Heart right ventricle (tissue), 16 donors: ENCODE measurements at places on chromosomes 16 and 17. TPM values are rescaled to one million over a fixed set of nuclear protein-coding genes. Genes with fewer than 3 reads are reported as not detected.

The PLLP gene
- 1.9 TPM for total RNA-seq

GRCh38 chr17:19686400-19687090 lies 29.8 kb downstream of the SLC47A2 start:
- no peak for DNase-seq

The ZNF785 gene
- 4.7 TPM for total RNA-seq

DNA sequence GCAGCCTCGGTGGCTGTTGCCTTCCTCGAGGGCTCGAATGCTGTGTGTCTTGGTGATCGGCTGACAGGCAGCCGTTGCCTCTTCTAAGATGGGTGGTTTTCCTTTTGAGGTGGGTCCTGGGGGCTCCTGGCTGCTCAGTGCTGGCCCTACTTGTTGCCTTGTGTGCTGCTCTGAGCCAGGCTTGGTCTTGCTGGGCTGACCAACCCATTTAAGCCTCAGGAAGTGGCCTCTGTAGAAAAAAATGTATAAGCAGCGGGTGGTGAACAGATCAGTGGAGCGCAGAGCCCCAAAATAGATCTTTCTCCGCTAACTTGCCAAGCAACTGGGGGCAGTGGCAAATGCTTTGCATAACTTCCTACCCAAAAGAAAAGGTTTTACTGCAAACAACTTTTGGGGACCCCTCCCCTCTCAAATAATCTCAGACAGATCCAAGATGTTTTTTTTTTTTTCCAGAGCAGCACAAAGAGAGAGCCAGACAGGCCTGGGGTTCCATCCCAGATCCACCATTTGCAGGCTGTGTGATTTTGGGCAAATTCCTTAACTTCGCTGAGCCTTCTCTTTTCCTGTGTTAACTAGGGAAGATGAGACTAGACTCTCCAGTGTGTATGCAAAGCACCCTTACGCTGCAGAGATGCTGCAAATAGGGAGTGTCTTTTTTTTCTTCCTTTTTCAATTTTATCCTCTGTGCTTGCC lies 42.5 kb downstream of the PLCG2 start:
- DNase-seq, result no peak

DNA sequence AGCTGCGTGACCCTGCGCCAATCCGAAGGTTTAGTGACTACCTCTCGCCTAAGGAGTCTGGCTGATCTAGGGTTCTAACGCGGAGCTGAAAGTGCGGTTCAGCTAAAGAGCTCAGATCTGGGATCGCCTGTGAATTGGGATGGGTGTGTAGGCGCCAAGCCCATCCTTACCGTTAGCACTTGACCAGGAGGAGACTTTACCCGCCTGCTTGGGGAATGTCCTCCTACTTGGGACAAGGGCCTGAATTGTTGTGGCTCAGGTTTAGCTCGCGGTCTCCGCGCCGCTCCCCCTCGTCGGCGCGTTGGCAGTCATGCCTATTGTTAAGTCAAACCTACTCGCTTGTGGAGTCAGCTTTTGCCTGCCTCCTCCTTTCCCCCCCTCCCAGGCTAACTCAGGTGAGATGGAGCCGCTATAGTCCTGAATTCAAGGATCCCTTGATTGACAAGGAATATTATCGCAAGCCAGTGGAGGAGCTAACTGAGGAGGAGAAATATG lies 480 bp downstream of the MRPS7 start:
- DNase-seq, result no peak

GRCh38 chr17:72683506-72684404 lies 408.7 kb downstream of the SLC39A11 start:
- no peak for DNase-seq

DNA sequence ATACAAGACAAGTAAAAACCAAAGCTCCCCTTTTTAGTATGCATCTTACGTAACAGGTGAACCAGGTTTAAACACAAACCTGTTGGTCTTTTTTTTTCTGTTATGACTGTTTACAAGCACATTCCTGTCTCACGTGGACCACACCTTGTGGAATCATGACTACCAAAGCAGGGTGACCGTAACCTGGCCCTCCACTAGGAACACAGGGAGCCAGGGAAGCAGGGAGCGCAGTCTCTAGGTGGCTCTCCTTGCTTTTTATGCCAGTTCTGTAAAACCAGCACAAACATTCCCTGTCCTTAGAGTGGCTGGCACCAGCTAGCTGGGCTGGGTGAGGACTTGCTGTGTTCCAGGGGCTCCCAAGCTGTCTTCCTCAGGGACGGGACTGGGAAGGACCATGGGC lies 44.1 kb downstream of the DDX19A start:
- no peak for DNase-seq

The DNAH9 gene
- total RNA-seq, result not detected
